Astrocyte of the spinal cord (primary cell): ENCODE measurements at places on chromosomes 5 and 9.

GRCh38 chr9:110922145-110922544 is 116.1 kb downstream of the LPAR1 start:
- DNase-seq: peak; percentile 55

- DNase-seq: no peak
Observed at GRCh38 chr5:157989296-157989695, 130.4 kb upstream of the CLINT1 start.

- peak; percentile 8 for DNase-seq
Observed at GRCh38 chr5:163614787-163615186, 109.4 kb downstream of the MAT2B start.

- DNase-seq: peak; percentile 45
Observed at GRCh38 chr9:95506428-95506677, 10.4 kb downstream of the PTCH1 start.

DNA sequence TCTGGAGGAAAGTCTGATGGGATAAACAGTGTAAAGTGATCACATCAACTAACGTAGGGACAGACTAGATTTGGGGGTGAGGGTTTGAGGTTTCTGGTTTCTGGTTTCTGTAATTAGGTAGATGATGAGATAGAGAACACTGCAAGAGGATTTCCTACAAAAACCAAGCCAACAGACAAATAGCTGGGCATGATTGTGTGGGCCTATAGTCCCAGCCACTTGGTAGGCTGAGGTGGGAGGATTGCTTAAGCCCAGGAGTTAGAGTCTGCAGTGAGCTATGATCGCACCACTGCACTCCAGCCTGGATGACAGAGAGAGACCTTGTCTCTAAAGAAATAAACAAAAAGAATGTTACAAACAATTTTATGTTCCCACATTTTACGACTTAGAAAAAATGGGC is 34.4 kb upstream of the RNU6ATAC start:
- no peak for DNase-seq

DNA sequence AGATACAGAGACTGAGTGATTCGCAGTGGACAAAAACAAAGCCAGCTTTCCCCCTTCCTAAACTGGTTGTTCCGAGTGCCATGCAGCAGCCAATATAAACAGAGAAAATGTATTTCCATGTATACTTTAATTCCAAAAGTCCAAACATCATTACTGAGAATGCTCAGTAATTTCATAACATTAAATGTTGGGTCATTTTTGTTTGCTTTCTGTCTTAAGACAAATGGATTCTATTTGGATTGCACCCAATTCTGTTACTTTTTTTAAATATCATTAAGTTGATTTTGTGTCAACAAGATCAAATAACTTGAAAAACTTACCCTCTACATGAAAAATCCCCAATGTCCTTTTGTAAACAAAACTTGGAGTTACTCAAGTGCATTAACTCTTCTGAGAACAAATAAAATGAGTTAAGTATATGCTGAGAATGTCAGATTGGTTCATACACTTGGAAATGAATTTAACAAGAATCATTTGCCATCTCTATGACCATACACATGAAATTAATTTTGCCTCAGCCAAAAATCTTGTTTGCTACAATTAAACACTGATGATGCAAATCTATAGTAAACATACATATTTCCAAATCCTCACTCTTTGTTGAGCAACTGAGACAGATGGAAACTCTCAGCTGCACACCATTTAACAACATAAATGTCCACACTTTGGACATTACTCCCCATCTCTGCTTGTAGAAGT is 19.4 kb downstream of the LURAP1L start:
- DNase-seq: no peak
